ENCODE measurements at places on chromosomes 2 and 18.

- no peak for DNase-seq
Measured at GRCh38 chr2:81523344-81523743, 1218.8 kb upstream of the LRRTM1 start.

DNA sequence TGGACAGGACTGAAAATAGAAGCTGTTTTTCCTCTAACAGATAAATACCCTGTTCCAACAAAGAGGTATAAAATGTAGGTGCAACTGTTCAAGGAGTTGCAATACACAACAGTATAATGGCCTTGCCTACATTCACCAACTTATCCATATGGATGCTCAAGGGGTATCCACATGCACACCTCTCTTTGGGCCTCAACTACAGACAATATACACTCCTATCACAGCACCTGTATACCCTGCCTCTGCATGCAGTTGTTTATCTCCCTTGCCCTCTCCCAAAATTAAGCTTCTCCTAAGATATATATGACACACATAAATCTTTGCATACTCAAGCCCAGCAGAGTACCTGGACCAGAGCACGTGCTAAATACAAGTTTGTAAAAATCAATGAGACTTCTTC, 37.3 kb downstream of the DARS1 start:
- DNase-seq: no peak

- DNase-seq: no peak
Measured at GRCh38 chr2:142586693-142587580, 290.5 kb upstream of the KYNU start.

DNA sequence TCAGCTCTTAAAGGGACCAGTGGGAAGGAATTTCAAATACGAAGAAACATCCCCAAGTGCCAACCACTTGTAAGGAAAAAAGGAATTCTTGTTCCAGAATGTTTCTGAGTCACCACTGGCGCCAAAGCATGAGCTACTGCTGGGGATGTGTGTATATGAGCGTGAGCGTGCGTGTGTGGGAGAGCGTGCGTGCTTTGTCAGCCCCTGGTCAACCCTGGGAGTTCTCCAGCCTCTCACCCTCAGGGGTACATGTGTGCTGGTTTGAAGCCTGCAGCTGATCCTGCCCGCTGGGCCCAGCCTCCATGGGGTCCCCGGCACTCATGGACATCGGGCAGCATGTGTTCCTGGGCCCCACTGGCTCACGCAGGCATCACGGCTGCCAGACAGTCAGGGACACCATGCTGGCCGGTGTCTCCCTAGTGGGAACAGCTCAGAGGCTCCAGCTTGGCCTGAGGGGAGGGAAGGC, 17.1 kb downstream of the HS6ST1 start:
- no peak for DNase-seq

GRCh38 chr2:108884619-108885018, 98.0 kb downstream of the CCDC138 start:
- no peak for DNase-seq

- DNase-seq: peak; percentile 96
Measured at GRCh38 chr2:200811333-200812121, at the start of gene BZW1. BZW1 (plus strand) TSS chr2:200811910; CDS start chr2:200813218, 1,308 bp downstream.

DNA sequence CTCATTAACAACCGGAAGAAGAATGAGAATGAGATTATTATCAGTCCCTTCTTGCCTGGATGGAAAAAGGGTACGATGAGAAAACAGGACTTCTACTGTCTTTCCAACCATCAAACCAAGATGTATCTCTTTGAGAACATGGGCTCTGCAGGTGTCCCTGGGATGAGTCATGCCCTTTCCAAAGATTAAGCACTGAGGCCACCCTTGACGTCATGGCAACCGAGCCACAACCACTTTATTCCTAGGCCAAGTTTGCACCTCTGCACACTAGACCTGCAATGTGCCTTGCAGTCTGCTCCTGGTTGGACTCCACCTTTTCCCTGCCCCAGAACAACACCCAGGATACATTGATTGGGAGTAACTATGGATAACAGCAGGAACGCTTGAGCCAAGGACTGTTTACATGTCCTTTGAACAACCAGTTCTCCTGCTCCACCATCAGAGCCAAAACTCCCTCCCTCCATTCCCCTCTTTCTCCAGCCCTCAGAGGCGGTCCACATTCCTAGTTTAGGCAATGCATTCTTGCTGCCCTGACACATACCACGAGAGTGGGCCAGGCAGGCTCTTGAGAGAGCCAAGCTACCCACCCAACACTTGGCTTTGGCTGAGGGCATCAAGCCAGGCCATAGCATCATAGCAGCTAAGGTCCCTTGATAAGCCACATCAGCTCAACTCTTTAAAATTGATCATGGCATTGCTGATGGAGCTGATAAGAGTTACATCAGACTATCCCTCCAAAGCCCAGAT, 310.7 kb downstream of the TNS1 start:
- DNase-seq: no peak

GRCh38 chr2:19717446-19717845, 184.3 kb downstream of the TTC32 start:
- no peak for DNase-seq

- DNase-seq: peak; percentile 62
Measured at GRCh38 chr2:48946449-48947048, 191.0 kb upstream of the LHCGR start.

DNA sequence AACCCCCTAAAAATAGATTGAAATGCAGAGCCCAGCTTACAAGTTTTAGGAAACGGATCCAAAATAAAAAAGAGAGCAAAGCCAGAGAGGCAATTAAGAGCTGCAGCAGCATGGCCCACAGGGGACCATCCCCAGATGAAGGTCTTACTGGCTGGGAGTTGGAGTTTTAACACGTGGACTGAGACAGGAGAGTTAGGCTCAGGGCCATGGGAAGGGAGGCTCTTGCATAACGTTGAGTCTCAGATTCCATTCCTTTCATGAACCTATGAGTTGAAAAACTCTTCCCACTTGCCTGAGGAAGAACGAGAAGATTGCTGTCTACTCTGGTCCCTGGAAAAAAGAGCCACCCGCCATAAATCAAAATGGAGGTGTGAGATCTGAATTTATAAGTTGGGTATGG, 101.8 kb upstream of the NDUFV2 start:
- no peak for DNase-seq

DNA sequence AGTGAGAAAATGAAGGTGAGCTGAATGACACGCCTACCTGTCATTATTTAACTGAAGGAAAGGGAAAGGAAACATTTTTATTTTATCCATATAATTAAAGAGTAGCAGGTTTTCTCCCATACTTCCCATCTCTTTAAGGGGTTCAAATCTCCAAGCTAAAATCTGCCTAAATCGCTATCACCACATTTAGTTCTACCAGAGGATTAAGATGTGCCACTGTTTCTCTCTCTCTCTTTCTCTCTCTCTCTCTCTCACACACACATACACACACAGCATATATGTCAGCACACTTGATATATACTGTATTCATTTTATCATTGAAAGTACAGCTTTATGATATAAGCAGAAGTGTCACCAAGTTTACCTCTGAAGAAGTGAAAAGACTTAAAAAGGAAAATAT, 3.1 kb downstream of the WIPF1 start:
- DNase-seq: no peak

DNA sequence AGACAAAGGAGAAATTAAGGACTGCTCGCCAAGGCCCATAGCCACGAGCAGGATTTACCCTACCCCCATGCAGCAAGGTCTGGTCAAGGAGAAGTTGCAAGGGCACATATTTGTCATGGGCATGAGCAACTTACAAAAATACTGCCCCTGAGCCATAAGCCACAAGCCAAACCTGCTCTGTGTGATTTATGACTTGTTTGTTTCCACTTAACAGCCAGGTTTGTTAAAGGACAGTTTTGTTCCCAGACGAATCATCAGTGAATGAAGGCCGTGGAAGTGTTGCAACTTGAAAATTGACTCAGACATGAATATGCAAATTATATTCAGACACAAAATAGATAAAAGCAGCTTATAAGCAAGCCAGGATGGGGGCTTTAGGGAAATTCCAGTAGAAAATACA, 31.3 kb upstream of the EVA1A start:
- no peak for DNase-seq

- DNase-seq: no peak
Measured at GRCh38 chr18:27956001-27956640, 220.8 kb downstream of the CDH2 start.

- no peak for DNase-seq
Measured at GRCh38 chr18:28350821-28351220, 173.9 kb upstream of the CDH2 start.

- DNase-seq: no peak
Measured at GRCh38 chr2:128425731-128426620, 107.3 kb upstream of the HS6ST1 start.

GRCh38 chr2:222760301-222760897, 88.9 kb downstream of the MOGAT1 start:
- DNase-seq: no peak

DNA sequence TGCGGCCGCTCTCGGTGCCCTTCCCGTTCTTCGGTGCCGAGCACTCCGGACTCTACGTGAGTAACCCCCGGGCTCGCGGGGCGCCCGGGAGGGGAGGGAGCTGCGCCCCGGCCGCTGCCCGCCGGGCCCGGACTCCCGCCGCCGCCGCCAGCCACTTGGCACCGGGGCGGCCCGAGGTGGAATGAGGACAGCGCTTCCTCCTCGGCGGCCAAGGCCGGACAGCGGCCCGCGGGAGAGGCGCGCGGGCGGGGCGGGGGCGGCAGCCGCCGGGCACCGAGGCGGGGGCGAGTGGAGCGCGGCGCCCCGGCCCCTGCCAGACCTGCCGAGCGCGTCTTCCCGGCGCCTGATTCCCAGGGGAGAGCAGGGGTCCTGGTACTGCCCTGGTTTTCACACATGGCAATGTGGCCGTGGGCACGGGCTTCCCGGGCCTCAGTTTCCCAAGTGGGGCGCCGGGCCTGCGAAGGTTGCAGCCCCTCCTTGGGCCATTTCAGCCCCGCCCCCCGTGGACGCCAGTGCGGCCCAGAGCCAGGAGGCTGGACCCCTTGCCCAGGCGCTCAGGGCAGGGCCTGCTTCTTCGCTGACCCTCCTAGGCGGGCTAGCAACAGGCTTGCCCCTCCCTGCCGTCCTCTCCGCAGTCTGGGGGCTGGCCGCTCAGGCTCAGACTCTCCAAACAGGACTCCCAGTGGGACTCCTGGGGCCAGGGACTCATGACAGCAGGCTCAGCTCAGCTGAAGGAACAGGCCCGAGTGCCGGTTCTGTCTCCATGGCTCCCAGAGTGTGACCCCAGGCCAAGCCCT, 775 bp downstream of the SNED1 start:
- DNase-seq: no peak

Measured in kidney capillary endothelial cell (primary cell).